ENCODE measurements at places on chromosomes 5 and 9. TPM values are rescaled to one million over a fixed set of nuclear protein-coding genes. Genes with fewer than 3 reads are reported as not detected.

The NRARP gene
- 7.5 TPM for polyA plus RNA-seq

The INSL6 gene
- polyA plus RNA-seq: 0.29 TPM

The CENPK gene
- 22.8 TPM for polyA plus RNA-seq

The TMEM174 gene
- polyA plus RNA-seq: not detected

Data from muscle of back (tissue), 13 donors.